ENCODE measurements at places on chromosomes 4 and X.

DNA sequence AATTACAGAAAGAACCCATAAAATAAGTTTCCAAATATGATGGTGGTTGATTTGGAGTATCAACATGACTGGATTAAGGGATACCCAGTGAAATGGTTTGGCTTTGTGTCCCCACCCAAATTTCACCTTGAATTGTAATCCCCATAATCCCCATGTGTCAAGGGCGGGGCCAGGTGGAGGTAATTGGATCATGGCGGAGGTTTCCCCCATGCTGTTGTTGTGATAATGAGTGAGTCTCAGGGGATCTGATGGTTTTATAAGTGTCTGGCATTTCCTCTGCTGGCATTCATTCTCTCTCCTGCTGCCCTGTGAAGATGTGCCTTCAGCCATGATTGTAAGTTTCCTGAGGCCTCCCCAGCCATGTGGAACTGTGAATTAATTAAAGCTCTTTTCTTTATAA lies 39.1 kb downstream of the WDFY3 start:
- no peak for DNase-seq

DNA sequence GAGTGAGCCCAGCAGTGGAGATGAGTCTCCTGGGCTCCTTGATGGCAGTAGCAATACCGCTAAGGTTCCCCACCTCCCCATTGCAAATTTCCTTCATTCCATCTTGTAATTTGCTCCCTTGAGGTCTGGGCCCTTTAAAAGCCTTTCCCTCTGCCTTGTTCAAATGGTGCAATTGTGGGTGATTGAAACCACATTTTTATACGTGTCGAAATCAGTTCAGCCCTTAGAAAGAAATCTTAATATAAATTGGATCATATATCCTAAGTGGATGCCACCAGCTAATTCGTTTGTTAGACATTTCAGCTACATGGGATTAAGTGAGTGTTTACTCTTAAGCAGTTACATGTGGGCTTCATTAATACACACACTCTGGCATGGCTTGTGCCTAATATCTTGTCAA lies 68.6 kb downstream of the NHS start:
- DNase-seq: no peak

GRCh38 chr4:181647396-181648147 lies 595.6 kb upstream of the TENM3 start:
- DNase-seq: no peak

- no peak for DNase-seq
These were observed 194.7 kb downstream of the OPHN1 start for GRCh38 chrX:68238568-68238967.

- no peak for DNase-seq
These were observed 93.3 kb upstream of the TBC1D9 start for GRCh38 chr4:140849526-140849925.

DNA sequence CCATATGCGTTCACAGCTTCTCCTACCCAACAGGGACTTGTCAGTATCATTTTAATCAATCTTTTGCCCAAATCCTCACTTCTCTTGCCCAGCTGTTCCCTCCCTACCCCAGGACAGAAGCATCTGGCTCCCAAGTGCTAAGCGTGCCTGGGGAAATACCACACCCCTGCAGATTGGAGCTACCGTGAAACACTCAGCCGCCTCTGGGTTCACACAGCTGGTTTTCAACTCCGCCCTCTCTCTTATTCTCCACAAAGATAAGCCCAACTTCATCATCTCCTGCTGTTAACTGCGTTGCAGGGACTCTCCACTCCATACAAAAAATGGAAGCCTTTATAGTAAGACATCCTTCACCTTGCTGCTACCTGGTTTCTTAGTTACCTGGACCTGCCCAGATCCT lies 147.3 kb upstream of the FTHL17 start:
- no peak for DNase-seq

GRCh38 chr4:184812199-184812542 lies 13.6 kb downstream of the ACSL1 start:
- no peak for DNase-seq

DNA sequence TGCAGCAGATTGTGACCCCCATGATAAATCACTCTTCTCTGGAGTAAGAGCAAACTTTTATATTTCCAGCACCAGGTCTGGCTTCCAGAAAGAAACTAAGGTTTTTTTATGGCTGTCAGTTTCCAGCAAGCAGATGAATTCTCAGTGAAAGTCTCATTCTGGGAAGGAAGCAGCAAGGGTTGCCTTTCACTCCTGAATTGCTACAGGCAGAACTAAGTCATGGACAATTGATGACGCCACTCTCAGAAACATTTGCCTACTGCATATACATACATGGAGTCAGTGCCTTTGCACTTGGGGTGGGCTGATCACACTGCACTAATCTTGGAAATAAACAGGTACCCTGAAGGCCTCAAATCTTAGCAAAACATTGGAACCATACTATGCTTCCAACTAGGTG lies 80.0 kb downstream of the IL21 start:
- no peak for DNase-seq

DNA sequence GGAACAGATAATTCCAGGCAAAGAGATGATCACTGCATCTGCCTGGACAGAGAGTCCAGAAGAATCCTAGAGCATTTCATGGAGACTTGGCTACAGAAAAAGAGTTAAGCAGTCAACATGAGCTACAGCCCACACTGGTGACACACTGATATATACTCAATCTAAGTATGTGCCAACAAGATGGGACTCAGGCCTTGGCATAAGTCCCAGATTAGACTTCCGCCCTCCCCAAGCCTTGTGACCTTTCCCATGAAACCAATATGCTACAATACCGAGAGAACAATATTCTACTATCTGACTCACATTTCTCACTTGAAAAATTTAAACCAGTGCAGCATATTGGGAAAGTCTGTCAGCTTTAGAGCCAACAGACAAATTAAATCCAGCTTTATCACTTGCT lies 65.7 kb upstream of the SLITRK2 start:
- no peak for DNase-seq

- no peak for DNase-seq
These were observed 13.0 kb downstream of the RGN start for GRCh38 chrX:47091149-47091775.

DNA sequence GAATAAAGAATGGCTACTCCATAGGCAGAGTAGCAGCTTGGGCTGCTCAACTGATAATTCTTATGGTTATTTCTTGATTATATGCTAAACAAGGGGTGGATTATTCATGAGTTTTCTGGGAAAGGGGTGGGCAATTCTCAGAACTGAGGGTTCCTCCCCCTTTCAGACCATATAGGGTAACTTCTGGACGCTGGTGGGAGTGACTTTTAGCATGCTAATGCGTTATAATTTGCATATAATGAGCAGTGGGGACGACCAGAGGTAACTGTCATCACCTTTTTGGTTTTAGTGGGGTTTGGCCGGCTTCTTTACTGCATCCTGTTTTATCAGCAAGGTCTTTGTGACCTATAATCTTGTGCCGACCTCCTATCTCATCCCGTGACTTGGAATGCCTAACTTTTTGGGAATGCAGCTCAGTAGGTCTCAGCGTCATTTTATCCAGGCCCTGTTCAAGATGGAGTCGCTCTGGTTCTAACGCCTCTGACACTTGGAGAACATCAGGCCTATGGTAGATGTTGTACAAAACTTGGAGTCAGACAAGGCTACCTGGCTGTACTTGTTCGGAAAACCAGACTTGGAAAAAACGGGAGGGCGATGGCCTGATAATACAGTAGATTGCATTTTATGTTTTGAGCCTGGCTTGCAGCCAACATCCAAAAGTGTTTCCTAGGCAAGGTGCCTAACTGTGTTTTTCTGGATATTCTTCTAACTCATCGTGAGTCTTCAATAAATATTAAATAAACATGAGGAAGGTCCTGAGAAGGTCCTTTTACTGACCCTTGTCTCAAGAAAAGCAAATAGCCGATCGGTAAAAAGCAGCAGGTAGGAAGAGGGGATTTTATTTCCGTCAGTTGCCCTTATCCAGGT lies 1.8 kb upstream of the TMEM164 start:
- no peak for DNase-seq

- DNase-seq: no peak
These were observed 21.4 kb downstream of the GRSF1 start for GRCh38 chr4:70818173-70818855.

DNA sequence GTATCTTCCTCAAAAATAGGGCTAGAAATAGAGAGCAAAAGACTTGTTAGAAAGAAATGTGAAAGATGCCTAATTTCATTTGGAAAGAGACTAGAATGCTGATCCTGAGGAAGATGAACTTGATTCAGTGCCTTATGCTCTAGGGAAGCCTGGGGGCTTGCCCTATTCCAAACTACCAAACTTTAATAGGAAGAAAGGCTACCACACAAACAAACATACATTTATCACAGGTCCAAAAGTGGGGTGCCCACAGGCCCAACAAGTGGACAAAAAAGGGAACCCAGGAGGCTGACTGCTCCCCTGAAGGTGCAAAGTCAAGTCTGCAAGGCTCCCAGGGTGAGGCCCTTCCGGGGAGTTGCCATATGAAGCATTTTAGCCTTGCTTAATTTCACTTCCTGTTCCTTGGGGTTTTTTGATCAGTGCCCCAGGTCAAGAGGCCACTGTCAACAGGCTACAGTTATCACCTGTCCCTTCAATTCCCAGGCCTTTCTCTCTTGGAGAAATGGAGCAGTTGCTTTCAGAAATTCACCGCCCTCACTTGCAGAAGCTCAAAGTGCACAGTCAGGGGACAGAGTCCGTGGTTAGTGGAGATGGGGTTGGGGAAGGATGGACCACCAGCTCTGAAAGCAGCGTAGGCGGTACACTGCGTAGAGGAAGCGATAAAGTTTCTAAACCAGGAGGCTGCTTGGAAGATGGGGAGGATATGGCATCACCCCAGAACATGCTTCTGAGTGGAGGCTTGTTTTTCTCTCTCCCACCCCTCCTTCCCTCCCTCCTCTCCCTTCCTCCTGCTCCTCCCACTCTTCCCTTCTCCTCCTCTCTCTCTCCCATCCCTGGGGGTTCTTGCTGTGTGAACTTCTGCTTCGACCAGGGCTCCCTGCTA lies 36.4 kb downstream of the TMEM154 start:
- no peak for DNase-seq

DNA sequence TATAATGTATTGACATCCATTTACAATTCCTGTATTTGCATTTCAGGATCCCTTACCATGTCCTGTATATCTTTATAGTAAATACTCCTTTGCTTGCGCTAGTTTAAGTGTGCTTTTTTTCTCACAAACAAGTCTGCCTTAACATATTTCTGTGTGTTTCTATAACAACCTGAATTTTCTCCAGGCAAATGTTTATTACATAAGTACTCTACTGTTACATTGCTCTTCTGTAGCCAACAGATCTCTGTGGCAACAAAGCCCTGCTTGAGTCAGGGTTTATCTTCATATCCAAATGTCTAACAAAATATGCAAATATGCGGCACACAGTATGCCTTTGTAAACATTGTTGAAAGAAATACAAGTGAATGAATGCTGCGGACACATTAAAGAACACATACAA lies 625.5 kb downstream of the TLL1 start:
- no peak for DNase-seq

- DNase-seq: no peak
These were observed 136.2 kb downstream of the TBC1D19 start for GRCh38 chr4:26719954-26720552.

DNA sequence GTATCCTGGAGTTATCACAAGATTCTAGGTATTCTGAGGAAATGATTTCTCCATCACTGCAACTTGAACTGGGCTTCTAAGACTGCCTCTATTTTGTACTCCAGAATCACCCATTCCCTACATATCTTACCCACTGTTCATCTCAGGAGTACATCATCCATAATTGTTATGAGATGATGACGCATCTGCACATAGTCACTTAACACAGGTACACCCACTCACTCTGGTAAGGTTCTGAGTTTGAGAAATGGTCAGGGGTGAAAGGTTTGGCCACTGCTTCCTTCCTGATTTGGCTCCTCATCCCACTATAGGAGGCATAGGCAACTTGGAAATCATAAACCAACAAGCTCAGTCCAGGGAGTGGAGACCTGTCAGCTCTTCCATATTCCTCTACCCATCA lies 143.9 kb downstream of the GLRA2 start:
- no peak for DNase-seq

Measured in dorsolateral prefrontal cortex (tissue), 122 donors.